ENCODE measurements at places on chromosomes 11 and 22.

DNA sequence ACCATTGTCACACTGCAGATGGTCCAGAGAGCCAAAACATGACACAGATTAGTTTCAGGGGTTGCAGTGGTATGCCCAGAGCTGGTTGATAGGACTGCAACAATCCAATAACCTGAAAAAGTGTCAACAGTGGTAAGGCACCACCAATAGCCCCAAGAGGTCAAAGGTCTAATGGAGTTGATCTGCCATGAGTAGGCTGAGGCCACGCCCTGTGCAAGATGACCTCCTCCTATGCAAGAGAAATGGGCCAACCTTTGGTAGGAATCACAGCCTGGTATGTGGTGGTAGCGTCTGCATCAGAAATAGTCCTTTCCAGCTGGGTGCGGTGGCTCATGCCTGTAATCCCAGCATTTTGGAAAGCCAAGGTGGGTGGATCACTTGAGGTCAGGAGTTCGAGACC is 19.6 kb downstream of the GUCD1 start:
- no peak for DNase-seq

DNA sequence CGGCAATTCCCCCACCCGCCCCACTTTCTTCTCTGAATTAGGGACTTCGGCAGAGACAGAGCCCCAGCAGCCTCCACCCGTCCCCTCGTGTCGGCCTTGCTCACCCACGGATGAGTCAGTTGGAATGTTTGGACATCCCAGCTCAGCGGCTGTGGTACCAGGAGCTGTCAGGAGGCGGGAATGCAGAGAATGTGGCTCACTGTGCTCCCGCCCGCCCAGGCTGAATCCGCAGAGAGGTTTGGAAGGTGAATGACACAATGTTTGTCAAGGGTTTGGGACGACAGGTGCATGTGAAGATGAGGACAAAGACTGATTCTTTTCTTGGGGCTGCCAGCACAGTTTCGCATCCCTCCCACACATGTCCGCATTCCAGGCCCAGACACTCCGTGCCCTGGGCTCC is 39.6 kb downstream of the LIF start:
- DNase-seq: no peak

DNA sequence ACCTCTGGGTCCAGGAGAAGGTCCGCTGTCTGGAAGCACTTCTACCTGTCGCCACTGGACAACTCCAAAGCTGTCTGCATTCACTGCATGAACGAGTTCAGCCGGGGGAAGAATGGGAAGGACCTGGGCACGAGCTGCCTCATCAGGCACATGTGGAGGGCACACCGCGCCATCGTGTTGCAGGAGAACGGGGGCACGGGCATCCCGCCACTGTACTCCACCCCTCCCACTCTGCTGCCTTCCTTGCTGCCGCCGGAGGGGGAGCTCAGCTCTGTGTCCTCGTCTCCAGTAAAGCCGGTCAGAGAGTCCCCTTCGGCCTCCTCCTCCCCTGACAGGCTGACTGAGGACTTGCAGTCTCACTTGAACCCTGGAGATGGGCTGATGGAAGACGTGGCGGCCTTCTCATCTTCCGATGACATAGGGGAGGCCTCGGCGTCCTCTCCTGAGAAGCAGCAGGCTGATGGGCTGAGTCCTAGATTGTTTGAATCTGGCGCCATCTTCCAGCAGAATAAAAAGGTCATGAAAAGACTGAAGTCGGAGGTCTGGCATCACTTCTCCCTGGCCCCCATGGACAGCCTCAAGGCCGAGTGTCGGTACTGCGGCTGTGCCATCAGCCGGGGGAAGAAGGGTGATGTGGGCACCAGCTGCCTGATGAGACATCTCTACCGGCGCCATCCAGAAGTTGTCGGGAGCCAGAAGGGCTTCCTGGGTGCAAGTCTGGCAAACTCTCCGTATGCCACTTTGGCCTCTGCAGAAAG is 31.0 kb downstream of the ZBED4 start:
- DNase-seq: no peak

- no peak for DNase-seq
These were observed 72.1 kb upstream of the CD44 start for GRCh38 chr11:35066783-35067423.

DNA sequence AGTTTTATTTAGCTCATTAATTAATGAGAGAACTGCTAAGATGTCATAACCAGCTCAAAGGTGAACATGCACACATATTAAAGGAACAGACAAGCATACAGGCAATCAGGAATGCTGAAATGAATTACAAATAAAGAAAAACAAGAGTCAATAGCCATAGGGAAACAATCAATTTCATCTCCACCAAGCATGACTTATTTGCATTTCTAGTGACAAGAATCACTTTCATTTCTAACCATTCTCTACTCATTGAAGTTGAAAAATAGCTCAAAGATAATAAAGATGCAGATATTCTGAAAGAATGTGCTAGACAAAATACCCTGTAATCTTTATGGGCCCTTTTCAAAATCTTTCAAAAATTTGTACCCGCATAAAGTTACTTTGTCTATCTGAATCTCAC is 23.2 kb downstream of the ISX start:
- no peak for DNase-seq

GRCh38 chr11:119378851-119379465 is 2.5 kb downstream of the USP2 start:
- no peak for DNase-seq

GRCh38 chr22:37469416-37470086 is 16.6 kb downstream of the MFNG start:
- no peak for DNase-seq

DNA sequence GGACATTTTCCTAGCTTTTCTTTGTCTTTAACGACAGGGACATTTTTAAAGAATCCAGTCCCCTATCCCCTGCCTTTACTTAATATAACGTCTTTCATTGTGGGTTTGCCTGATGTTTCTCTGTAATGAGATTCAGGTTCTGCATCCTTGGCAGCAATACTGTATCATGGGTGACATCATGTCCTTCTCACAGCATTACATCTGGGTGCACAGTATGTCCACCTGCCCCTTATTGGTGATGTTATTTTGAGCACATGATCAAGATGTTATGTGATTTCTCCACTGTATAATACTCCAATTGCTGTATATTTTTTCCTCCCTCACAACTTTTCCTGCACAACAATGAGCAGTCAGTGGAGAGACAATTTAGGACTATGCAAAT is 9.7 kb upstream of the STK33 start:
- no peak for DNase-seq

DNA sequence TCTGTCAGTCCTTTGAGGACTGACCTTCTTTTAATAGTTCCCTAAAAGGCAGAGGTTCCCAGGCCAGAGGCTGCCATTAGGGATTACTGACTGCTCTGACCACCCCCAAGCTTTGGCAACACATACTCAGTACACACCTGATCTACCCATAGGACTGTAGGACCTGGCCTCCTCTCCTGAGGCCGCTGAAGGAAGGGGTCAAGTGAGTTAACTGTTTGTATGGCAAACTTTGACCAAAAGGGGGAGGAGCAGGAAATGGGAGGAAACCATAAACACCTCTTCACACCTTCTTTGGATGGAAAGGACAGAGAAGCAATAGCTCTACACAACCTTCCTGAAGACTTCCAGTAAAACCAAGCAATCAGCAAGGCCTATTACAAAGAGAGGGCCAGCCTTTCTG is 104.0 kb downstream of the APOL5 start:
- no peak for DNase-seq

GRCh38 chr11:85355921-85356320 is 271.2 kb downstream of the DLG2 start:
- DNase-seq: no peak

GRCh38 chr11:47943721-47944586 is 36.4 kb upstream of the PTPRJ start:
- no peak for DNase-seq

- DNase-seq: no peak
These were observed 353.9 kb upstream of the TENM4 start for GRCh38 chr11:79794484-79795393.

GRCh38 chr11:78946945-78947902 is 372.6 kb upstream of the NARS2 start:
- DNase-seq: no peak

DNA sequence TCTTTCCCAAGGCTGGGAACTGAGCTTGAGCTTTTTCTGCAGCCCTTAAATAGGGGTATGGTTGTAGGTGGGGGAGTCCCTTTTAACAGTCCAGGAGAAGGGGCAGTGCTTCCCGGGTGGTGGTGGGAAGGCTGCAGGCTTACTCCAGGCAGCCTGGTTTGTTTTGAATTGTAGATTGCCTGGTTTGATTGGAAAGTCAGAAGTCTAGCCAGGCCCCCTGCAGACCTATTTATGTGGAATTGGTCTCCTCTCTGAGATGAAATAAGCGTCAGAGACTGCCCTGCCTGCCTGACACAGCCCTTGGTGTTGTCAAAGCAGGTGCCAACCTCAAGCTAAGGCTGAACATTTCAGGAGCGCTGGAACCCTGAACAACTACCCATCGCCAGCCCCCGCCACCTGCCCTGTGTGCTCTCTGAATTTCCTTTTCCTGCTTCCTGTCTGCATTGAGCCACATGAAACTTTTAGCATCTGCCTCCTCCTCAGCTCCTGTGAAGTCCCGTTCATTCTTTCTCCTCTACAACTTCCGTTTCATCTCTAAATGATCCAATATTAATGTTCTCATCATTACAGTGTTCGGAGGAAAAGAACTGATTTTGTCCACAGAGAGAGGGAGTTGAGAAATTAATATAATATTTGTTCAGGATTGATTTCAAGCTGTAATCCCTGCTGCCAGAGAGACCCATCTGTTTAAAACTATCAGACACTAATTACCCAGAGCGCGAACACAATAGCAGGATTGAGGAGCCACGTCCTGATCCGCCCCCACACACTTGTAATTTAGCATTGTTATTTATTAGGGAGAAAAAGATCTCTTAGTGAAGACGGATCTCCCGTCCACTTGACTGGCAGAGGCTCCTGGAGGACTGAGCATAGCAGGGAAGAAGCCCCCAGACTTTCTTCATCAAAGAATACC is 136.5 kb downstream of the TRIM29 start:
- no peak for DNase-seq

- DNase-seq: no peak
These were observed 11.6 kb downstream of the ELF5 start for GRCh38 chr11:34501949-34502348.

DNA sequence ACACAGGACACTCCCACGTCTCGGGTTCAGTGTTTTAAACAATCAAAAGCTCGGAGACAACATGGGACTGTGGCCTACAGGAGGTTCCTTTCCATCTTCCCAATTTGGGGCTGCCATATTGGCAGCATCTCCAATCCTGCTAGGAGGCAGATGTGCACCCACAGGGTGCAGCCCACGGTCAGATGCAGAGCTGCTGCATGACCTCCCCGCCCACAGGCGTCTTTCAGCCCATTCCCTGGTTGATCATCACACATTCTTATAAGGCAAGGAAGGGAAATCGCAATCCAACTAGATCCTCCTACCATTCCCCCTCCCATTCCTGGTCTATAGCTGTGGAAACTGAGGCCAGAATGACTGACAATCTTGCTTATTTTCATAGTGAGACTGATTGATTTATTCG is 121.4 kb downstream of the MICAL3 start:
- DNase-seq: no peak

DNA sequence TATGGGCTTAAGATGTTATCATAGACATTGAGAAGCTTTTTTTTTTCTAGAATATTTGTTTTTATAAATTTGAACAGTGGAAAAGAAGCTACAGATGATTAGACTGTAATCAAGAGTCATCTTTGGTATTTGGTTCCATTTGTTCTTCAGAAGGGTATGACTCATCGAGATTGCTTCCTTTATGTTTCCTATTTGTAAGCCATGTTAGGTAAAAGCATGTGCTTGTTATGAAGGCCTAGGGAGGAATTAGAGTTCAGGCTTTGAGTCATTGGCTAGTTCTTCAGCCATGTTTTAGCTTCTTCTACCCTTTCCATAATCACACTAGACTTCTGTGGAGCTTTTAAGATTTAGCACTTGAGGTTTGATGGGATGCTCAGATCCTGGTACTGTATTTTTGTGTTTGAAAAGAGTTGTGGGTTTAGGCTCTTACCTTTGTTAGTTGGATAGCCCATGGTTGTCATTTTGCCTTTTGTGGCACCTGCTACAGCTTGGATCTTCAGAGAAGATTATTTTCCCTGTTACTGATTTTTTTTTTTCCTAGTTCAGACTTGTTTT is 44.3 kb downstream of the POLD3 start:
- DNase-seq: no peak

GRCh38 chr11:133541021-133541719 is 8.9 kb upstream of the OPCML start:
- no peak for DNase-seq

GRCh38 chr11:78314762-78315161 is 102.9 kb downstream of the GAB2 start:
- no peak for DNase-seq

DNA sequence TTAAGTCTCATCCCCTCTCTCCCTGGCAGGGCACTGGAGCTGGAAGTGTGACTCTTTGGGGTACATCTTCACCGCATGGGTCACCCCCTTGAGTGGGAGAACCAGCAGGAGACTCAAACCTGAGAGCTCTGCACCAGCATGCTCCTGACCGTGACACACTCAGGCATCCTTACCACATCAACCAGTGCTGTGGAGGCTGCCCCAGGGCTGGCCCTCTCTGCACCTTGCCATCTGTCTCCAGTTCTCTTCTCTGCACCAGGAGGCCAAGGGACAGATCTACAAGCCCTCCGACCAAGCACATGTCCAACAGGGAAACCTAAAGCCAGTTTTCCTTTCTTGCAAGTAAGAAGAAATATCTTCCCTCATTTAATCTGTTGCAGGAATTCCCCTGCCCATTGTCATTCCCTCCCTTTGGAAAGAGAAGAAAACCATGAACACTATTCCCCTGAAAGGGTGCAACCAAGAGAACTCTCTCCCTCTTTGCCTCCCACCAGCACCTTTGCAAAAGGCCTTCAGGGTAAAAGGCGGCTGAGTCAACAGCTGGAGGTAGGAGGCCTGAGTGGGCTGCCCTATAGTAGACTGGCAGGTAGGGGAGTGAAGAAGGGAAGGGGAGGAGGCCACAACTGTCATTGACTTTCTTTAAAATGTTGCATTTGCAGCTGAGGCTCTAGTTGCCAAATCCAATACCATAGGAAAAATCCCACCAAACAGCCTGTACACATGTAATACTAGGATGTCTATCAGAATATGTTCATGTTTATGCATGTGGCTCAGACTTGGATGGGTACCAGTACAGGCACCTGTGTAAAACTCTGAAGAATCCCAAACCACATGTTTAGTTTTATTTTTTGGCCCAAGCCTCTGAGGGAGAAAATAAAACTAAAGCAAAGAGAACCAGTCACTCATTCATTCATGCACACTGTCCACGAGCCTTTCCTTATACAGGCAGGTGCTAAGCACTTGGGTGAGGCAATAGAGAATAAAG is 117.0 kb downstream of the WT1 start:
- DNase-seq: no peak

DNA sequence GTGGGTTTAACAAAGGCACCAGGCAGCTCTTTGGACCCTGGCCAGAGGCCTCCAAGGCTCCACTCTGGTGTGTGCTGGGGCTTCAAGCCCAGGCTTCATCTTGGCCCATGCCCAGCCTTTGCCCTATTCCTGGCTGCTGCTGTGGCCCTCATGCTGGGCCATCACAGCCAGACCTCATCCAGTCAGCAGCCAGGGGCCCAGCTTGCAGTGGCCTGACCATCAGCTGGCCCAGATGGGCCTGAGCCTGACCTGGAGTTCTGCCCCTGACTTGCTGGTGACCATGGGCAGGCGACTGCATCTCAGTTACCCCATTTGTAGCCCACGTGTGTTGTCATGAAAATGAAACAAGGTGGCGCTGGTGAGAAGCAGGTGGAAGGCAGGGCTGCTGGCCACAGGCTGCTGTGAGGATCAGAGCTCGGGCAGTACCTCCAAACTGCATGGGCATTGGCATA is 76.1 kb downstream of the MED15 start:
- DNase-seq: no peak

All from germinal center (tissue), 1 donor.